ENCODE measurements at places on chromosomes 16 and 17. TPM values are rescaled to one million over a fixed set of nuclear protein-coding genes. Genes with fewer than 3 reads are reported as not detected.

- H3K4me1 ChIP-seq, result no peaks in the 10 kb centered on the region
- no peak overlapping the region for H3K27ac ChIP-seq
- no peaks in the 10 kb centered on the region for H3K36me3 ChIP-seq
These were observed 525.5 kb downstream of the KIF2B start for GRCh38 chr17:54348234-54348633.

Gene ADAD2
- not detected for polyA plus RNA-seq

DNA sequence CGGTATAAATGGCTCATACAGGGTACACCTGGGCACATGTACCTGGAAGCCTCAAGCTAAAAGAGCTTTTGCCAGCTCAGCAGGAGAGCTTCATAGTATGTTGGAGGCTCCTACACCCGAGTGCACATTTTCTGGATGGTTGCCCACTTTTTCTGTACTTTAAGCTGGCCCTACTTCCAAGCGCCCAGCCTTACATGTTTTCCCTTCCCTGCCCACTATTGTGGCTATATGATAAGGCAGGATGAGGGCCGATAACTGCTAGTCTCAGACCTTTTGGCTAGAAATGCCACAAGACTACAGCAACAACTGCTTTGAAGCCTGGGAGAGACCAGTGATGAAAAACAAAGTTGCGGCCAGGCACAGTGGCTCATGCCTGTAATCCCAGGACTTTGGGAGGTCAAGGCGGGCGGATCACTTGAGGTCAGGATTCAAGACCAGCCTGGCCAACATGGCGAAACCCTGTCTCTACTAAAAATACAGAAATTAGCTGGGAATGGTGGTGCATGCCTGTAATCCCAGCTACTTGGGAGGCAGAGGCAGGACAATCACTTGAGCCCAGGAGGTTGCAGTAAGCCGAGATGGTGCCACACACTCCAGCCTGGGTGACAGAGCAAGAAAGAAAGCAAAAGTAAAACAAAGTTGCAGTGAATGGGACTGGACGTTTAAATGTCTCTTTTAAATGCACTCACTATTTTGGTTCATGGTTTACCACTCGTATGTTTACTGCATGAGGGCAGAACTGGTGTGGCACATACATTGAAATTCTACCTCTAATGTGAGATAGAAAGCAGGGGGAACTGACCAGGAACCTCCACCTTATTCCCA, 14.2 kb upstream of the MARCHF10 start:
- DNase-seq, result no peak
- H3K36me3 ChIP-seq, result no peaks in the 10 kb centered on the region
- H3K27me3 ChIP-seq, result no peaks in the 10 kb centered on the region
- H3K4me1 ChIP-seq, result peaks cover 68% of the 10 kb centered on the region
- H3K27ac ChIP-seq, result peak overlapping the region; percentile 84
- H3K4me3 ChIP-seq, result no peak overlapping the region

- peaks cover 40% of the 10 kb centered on the region for H3K4me1 ChIP-seq
- peaks cover 4% of the 10 kb centered on the region for H3K27me3 ChIP-seq
- peak overlapping the region; percentile 80 for H3K27ac ChIP-seq
- H3K36me3 ChIP-seq, result no peaks in the 10 kb centered on the region
These were observed 88.8 kb downstream of the LITAF start for GRCh38 chr16:11497851-11498289.

GRCh38 chr16:89168381-89169189, 3.0 kb upstream of the CDH15 start:
- H3K36me3 ChIP-seq, result no peaks in the 10 kb centered on the region
- H3K27ac ChIP-seq, result no peak overlapping the region
- peaks cover 7% of the 10 kb centered on the region for H3K4me1 ChIP-seq
- DNase-seq, result no peak
- H3K27me3 ChIP-seq, result peaks cover 57% of the 10 kb centered on the region
- H3K4me3 ChIP-seq, result no peak overlapping the region

DNA sequence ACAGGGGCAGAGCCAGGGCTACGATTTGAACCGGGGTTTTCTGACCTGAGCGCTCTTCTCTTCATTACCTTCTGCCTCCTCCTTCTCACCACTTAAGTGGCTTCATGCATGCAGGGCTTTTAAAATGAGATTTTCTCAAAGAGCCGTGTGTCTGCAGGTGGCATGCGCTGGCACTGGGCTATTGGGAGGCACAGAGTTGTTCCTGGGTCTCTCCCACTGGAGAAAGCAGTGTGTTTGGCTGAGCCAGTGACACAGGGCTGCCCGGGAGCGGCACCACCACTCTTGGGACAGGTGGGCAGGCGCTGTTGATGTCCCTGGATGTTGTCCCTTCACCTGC, 218.8 kb upstream of the CHMP6 start:
- H3K4me3 ChIP-seq, result no peak overlapping the region
- H3K27me3 ChIP-seq, result no peaks in the 10 kb centered on the region
- no peak overlapping the region for H3K27ac ChIP-seq
- peaks cover 6% of the 10 kb centered on the region for H3K36me3 ChIP-seq

- DNase-seq, result no peak
- H3K27ac ChIP-seq, result no peak overlapping the region
- H3K27me3 ChIP-seq, result no peaks in the 10 kb centered on the region
- no peak overlapping the region for H3K4me3 ChIP-seq
- peaks cover 19% of the 10 kb centered on the region for H3K36me3 ChIP-seq
These were observed 4.9 kb downstream of the GIT1 start for GRCh38 chr17:29584452-29585079.

DNA sequence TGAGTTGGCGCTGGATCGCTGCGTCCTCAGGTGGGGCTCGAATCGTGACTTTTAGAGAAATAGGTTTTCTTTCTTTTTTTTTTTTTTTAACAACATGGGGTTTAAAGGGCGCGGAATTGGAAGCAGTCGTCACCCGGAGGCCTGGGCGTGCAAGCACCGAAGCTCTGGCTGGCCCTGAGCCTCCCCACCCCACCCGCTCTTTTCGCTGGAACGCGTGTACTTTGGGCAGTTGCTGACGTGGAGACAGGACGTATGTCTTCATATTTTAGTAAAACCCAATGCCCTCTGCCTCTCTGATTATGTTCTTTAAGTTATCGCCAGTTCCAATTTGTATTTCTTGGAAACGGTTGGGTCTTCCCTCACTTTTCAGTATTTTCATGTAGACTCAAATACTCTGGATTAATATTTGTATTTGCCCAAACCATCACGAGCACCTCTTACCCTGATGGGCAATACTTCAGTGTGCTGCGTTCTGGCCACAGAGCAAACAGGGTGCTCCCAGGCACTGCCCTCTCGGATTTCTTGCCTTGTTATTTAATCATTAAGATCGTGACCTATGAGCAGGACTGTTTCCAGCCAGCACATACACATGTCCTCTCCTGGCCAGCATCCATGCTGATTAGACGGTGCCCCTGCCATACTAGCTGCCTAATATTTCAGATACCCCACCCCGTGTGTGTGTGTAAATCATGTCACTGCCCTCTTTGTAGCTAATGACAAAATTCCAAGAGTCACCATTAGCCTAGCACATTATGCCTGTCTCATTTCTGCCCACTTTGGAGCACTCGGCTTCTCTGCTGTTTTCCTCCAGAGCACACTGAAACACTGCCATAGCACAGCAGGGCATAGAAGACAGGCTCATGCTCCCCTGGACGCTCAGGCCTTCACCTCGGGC, 805 bp upstream of the C16orf95 start:
- no peak for DNase-seq
- peaks cover 4% of the 10 kb centered on the region for H3K36me3 ChIP-seq
- H3K27ac ChIP-seq, result peak overlapping the region; percentile 91
- H3K4me1 ChIP-seq, result peaks cover 7% of the 10 kb centered on the region
- H3K27me3 ChIP-seq, result no peaks in the 10 kb centered on the region

Gene PNMT
- not detected for polyA plus RNA-seq

GRCh38 chr17:63555500-63556156, 5.4 kb downstream of the DCAF7 start:
- peaks cover 9% of the 10 kb centered on the region for H3K4me1 ChIP-seq
- H3K4me3 ChIP-seq, result no peak overlapping the region
- peaks cover 3% of the 10 kb centered on the region for H3K36me3 ChIP-seq
- H3K27ac ChIP-seq, result no peak overlapping the region
- no peaks in the 10 kb centered on the region for H3K27me3 ChIP-seq

DNA sequence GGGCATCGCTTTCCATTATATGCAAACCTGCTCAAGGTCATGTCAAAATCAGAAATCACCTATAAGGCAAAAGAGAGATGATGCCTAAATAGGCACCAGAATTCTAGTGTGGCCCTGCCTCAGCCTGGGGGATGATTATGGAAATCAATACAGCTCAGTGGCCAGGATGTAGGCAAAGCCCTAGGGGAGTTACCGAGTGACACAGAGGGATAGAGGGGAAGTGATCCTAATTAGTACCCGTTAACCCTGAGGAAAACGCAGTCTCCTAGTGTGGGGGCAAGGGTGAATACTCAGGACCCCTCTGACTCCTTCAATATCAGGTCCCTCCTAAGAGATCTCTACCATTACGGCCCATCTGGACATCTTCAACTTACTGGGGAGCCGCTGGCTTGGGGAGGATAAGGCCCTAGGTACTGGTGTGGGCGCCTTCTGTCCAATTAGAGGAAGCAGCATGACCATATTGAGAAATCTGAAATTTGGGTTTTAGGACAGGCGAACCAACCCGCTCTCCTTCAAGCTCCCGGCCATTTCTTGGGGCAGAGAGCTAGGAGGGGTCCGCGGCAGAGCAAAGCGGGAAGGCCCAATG, 725 bp downstream of the NT5C3B start:
- peak overlapping the region; percentile 10 for H3K27ac ChIP-seq
- peaks cover 7% of the 10 kb centered on the region for H3K36me3 ChIP-seq
- peaks cover 4% of the 10 kb centered on the region for H3K27me3 ChIP-seq
- H3K4me1 ChIP-seq, result peaks cover 3% of the 10 kb centered on the region

DNA sequence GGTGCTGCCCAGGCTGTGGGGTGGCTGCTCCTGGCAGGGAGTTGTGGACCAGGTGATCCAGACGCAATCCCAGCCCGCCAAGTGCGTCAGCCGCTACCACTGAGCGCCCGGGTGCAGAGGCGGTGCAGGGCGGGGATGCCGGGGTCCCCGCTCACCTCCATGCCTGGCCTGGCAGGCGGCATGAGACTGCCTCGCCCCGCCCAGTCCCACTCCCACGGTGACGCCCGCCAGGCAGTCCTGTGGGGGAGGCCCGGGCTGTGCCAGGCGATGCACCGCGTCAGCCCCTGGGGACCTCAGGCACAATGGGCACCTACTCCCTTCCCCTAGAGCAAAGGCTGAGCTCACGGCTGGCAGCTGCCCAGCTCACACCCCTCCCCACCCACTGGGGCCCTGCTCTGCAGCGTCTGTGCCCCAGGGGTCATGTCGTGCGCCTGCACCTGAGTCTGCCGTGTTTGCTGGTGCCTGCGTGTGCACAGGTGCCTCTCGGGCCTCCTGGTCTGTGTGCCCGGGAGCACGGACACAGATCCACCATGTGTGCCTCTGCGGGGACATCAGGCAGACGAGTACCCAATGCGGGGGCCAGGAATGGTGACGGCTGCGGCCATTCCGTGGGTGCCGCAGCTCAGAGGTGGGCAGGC, 5.3 kb downstream of the RPUSD1 start:
- H3K4me3 ChIP-seq, result no peak overlapping the region
- peaks cover 27% of the 10 kb centered on the region for H3K4me1 ChIP-seq
- DNase-seq, result no peak

Data from keratinocyte (primary cell).